ENCODE measurements at places on chromosomes 4 and X.

- DNase-seq = no peak
Observed at GRCh38 chr4:25161593-25161950, 1.3 kb upstream of the SEPSECS start.

DNA sequence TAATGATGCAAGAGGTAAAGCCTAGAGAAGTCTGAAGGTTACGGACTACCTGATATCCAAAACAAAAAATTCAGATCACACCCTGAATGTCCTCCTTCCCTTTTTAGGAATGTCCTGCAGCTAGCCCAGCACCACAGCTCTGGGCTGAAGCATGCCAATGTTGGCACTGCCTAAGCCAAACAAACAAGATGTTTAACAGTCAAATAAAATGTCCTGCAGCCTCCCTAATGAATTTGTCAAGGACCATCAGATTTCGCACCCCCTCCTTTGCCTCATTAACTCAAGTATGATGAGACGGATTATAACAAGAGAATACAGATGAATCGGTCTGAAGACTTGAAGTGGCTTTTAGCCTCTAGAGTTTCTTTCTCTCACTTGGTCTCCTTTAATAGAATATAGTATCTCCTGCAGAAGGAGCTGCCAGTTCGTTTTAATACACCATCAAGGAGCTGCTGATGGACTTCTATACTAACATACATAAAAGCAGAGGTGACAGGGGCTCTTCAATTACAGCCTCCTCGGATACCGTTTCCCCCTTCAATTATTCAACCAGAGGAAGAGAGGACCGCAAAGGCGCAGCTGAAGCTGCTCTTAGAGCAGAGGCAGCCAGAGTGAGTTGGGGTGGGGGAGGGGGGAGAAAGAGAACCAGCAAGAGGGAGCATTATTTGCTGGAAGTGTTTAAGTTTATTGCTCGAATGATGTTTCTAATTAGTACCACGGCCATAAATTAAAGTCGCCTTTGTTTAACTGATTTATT is 3.0 kb upstream of the MAB21L2 start:
- DNase-seq = no peak

- no peak for DNase-seq
Observed at GRCh38 chrX:17592117-17592516, 145.2 kb upstream of the SCML1 start.

DNA sequence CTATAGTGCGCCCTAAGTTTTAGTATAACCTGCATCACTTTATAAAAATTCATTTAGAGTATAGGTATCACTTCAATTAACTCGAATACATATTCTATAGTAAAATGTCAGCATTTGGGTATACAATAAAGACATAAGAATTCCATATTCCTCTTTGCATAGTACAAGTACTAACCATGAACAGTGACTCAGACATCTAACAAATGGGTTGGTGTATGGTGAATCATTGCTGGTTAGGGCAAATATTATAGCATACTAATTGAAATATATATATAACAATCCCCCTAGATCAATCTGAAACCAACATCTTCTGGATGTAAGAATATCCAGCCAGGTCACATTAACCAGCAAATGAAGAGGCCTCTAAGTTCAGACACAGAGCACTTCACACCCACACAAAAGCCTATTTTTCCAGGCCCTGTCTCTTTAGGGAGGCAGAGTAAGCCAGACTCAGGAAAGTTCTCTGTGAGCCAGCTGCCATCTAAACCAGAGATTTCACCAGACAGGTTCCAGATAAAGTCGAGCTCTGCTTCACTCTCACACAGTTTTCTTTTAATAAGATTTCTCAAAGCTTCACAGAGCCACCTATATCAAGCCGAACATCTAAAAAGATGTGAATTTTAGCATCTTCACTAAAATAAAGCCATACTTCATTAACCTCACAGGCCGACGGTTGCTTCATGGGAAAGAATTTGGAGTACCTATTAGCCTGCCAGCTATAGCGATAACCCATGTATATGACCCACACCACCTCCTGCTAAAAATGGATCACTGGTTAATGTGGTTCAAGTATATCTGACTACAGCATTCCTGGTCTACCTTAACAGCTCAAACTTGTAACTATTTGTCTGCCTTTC is 200.0 kb upstream of the FTHL17 start:
- no peak for DNase-seq

DNA sequence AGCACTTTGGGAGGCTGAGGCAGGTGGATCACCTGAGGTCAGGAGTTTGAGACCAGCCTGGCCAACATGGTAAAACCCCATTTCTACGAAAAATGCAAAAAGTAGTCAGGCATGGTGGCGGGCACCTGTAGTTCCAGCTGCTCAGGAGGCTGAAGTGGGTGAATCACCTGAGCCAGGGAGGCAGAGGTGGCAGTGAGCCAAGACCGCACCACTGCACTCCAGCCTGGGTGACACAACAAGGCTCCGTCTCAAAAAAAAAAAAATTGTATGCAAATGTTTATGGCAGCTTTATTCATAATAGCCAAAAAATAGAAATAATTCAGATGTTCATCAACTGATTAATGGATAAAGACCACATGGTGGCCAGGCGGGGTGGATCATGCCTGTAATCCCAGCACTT is 9.8 kb upstream of the NOCT start:
- DNase-seq = no peak

DNA sequence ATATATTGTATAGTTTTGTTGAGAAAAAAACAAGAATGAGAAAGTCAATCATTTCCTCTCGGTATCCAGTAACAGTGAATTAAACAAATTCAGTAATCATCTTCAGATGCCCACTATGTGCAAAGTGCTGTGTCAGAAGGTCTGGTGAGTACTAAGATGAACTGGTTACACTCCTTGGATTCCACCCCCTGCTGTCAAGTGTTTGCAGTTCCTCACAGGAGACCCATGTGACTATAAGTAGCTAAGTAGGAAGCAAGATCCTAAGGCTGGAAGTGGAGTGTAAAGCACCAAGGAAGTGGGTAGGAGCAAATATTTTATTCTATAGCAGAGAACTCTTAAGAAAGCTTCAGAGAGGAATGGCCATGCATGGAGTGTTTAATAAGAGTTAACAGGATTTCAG is 73.6 kb downstream of the SNX25 start:
- no peak for DNase-seq

- DNase-seq = no peak
Observed at GRCh38 chr4:148271166-148271565, 171.0 kb downstream of the NR3C2 start.

GRCh38 chrX:119605464-119606279 is 552 bp downstream of the NKRF start:
- peak; percentile 66 for DNase-seq

DNA sequence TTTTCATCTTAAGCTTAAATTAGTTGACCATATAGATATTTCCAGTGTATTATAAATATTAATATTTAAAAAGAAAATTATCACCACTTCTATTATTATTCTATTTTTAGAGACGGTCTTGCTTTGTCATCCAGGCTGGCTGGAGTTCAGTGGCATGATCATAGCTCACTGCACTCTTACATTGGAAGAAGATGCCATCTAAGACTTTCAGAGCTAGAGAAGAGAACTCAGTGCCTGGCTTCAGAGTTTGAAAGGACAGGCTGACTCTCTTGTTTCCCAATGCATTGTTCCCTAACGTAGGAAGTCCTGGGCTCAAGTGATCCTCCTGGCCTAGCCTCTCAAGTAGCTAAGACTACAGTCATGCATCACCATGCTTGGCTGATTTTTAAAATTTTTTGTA is 75.9 kb downstream of the FIP1L1 start:
- DNase-seq = no peak

DNA sequence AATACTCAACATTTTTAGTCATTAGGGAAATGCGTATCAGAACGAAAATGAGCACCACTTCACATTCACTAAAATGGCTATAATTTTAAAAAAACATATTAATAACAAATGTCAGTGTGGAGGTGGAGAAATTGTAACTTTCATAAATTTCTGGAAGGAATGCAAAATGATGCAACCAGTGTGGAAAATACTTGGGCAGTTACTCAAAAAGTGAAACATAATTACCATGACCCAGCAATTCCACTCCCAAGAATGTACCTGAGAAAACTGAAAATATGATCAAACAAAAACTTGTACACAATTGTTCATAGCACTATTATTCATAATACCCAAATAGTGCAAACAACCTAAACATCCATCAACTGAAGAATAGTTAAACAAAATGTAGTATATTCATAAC is 76.1 kb upstream of the FAM241A start:
- DNase-seq = no peak

- no peak for DNase-seq
Observed at GRCh38 chrX:122026665-122027064, 979.3 kb downstream of the GLUD2 start.

GRCh38 chr4:168908851-168909273 is 101.2 kb downstream of the CBR4 start:
- DNase-seq = no peak

- no peak for DNase-seq
Observed at GRCh38 chr4:11743236-11743635, 314.5 kb upstream of the HS3ST1 start.

GRCh38 chr4:187889651-187890050 is 105.9 kb upstream of the ZFP42 start:
- DNase-seq = no peak

- DNase-seq = no peak
Observed at GRCh38 chrX:20260885-20261284, 5.8 kb downstream of the RPS6KA3 start.

- DNase-seq = peak; percentile 53
Observed at GRCh38 chrX:129755779-129756650, 17.2 kb downstream of the XPNPEP2 start.

DNA sequence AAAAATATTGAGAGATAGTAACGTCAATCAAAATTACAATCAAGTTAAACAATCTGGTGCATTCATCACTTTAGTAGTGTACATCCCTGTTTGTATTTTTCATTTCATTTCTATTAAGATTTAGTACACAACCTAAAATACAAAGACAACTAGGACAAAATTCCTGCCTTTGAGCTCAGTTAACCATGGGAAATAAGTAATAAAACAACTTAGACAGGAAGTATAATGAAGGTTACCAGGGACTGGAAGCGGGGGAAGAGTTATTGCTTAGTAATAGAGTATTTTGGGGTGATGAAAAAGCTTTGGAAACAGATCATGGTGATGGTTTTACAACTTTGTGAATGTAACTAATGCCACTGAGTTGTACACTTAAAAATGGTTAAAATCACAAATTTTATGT is 25.6 kb upstream of the ATXN3L start:
- DNase-seq = no peak

DNA sequence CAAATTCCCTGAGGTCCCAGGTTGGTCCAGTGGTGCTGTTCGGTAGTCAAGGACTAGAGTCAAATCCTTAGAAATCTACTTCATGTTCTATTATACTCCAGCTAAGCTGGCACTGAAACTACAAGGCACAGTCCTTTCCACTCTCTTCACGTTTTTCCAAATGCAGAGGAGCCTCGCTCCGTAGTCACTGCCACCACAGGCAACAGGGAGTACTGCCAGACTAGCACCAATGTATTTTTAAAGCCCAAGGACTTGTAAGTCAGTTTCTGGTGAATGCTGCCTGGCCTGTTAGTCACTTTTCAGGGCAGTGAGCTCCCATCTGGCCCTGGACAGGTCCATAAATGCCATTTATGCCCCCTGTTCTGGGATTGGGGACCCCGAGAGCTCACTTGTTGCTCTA is 323.5 kb downstream of the FAM47A start:
- DNase-seq = no peak

- DNase-seq = no peak
Observed at GRCh38 chr4:81492606-81493230, 21.0 kb upstream of the RASGEF1B start.

GRCh38 chrX:20414066-20414465 is 147.4 kb upstream of the RPS6KA3 start:
- no peak for DNase-seq

GRCh38 chr4:189802884-189803283 is 137.8 kb upstream of the FRG1 start:
- DNase-seq = no peak

DNA sequence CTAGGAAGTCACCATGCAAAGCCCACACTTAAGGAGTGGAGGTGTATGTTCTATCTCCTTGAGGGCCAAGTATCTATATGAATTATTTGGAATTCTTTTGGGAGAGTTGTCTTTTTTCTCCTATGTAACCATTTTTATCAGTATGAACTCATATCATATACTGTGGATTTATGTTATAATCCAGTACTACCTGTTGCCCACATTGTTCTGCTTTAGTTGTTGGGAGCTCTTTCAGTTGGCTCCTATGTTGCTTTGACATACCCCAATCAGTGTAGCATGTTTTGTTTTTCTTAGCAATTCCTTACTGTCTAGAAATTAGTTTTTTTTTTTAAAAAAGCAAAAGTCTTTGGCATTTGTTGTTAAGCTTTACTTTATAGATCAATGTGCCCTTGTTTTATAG is 13.0 kb downstream of the UCHL1 start:
- no peak for DNase-seq

DNA sequence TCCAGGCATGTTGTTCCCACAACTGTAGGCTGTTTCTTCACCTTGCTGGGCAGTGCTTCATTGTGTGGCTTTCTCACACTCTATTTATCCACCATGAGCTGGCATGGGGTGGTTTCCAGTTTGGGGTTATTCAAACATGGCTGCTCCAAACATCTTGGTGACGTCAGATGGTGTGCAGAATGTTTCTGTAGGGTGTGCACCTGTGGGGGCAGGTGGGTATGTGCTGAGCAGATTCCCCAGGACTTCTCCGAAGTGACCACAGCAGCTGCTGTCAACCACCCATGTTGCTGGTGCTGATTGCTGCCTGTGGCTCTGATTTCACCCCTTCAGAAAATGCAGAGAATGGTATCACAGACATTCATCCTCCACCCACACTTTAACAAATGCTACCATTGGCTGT is 5.0 kb upstream of the PSAPL1 start:
- no peak for DNase-seq

- peak; percentile 90 for DNase-seq
Observed at GRCh38 chr4:39977489-39978377, at the start of gene PDS5A. Gene PDS5A (minus strand): TSS chr4:39977911. CDS start chr4:39976577, 1,334 bp downstream.

GRCh38 chr4:128787509-128788311 is 21.8 kb upstream of the JADE1 start:
- DNase-seq = no peak

GRCh38 chr4:111506706-111507105 is 638.5 kb upstream of the FAM241A start:
- no peak for DNase-seq

GRCh38 chrX:151393514-151393913 is 3.5 kb upstream of the VMA21 start:
- DNase-seq = peak; percentile 72

DNA sequence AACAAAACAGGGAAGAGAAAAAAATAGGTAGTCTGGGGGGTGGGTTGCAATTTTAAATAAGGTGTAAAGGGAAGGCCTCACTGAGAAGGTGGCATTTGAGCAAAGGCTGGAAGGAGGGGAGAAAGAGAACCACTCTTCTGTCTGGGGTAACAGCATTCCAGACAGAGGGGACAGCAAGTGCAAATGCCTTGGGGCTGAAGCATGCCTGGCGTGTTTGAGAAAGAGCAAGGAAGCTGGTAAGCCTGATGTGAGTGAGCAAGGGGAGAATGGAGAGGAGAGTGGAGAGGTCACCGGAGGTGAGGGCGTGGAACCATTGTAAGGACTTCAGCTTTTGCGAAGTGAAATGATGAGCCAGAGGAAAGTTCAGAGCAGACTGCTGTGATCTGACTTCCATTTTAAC is 19.7 kb upstream of the DOCK11 start:
- no peak for DNase-seq

GRCh38 chr4:155643087-155643486 is 23.6 kb upstream of the GUCY1A1 start:
- DNase-seq = no peak

- no peak for DNase-seq
Observed at GRCh38 chr4:8871417-8872401, at the start of gene HMX1. Gene HMX1 (minus strand): TSS chr4:8871839. CDS start chr4:8871614, 225 bp downstream.

- DNase-seq = no peak
Observed at GRCh38 chr4:62193761-62194160, 993.6 kb downstream of the ADGRL3 start.

Data from activated naive CD4-positive, alpha-beta T cell treated with anti-CD3 and anti-CD28 coated beads, Interleukin-2, amount 10 ng/mL, durations not matched to agents 7 days and 5 days (primary cell).